H4 (cell line): ENCODE measurements at places on chromosomes 2 and 18.

GRCh38 chr18:49862656-49863385 is 49.5 kb upstream of the ACAA2 start:
- no peak for DNase-seq

GRCh38 chr2:144421606-144422510 is 98.1 kb downstream of the ZEB2 start:
- no peak for DNase-seq

GRCh38 chr2:23002234-23002633 is 382.7 kb upstream of the KLHL29 start:
- DNase-seq: no peak

DNA sequence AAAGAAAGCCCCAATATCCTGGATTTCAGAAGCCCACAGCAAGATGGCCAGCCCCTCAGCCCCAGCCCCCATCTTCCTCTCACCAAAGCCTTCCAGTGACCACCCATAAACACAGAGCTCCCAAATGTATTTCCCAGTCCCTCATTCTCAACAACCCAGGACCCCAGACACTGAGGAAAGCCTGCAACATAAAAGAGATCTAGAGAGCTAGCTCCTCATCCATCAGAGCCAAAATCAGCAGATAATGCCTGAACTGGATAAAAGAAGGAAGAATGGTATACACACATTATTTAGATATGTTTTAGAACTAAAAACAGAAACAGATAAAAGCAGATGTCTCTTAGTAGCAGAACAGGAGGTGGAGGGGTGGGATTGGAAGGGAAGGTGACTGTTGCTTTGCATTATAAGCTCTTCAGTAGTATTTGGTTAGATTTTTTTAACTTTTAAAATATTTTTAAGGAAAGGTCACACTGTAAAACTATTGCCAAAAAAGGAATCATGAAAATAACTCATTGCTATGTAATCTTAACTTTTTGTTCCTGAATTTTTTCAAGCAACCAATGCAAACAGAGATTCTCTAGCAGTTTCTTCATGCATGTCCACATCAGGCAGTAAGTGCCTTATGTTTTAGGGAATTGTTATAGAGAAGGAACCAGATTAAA is 144.2 kb upstream of the PKDCC start:
- DNase-seq: no peak

GRCh38 chr2:26723991-26724750 is 31.6 kb downstream of the KCNK3 start:
- peak; percentile 73 for DNase-seq

DNA sequence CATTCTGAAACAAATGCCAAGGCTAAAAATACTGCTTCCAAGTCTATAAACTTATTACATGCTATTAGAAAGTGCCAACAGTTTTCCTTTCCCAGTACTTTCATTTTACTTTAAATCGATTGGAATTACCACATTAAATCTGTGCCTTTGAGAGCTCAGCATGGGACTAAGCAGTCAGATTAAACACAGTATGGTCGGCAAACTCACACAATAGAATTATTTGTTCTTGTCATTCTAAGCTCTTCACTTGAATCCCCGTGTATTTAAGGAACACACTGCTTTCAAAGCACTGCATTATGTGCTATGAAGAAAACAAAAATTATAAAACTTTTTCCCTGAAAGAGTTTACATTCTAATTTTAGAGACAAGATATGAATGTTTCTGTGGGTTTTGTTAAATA is 444.4 kb upstream of the SLC39A10 start:
- no peak for DNase-seq

DNA sequence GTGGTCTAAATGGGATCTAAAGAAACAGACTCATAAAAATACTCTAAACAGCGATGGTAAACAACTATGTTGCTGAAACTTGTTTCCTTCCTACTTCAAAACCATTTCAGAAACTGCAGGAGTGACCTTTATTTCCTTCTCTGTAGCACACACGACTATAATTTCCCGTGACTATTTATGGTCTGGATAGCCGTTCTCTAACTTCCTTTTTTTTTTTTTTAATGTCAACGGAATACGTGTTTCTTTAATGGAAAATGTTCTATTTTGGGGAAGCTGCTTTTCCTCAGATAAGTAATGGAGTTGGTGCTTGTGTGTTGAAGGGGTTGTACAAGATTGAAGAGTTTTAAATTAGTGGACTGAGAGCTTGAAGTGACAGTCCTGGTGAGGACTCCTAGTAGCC is 224.1 kb downstream of the PHLPP1 start:
- no peak for DNase-seq

DNA sequence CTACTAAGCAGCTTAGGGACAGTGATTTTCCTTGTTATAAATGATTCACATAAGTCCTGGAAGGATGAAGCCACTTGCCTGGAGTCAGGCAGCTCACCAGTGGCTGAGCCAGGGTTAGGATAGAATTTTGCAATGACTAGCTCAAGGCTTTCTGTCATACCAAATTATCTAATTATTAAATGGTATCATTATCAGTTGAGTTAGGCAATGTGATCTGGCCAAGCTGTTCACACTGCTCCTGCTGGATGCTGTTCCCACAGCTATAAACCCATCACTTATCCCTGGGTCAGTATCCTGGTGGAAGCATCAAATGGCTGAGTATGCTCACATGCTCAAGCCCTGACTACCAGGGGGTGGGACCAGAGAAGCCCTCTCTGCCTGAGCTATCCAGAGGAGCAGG is 235.2 kb downstream of the MTX2 start:
- DNase-seq: no peak

- DNase-seq: no peak
Measured at GRCh38 chr2:57209799-57210198, 836.8 kb upstream of the VRK2 start.

DNA sequence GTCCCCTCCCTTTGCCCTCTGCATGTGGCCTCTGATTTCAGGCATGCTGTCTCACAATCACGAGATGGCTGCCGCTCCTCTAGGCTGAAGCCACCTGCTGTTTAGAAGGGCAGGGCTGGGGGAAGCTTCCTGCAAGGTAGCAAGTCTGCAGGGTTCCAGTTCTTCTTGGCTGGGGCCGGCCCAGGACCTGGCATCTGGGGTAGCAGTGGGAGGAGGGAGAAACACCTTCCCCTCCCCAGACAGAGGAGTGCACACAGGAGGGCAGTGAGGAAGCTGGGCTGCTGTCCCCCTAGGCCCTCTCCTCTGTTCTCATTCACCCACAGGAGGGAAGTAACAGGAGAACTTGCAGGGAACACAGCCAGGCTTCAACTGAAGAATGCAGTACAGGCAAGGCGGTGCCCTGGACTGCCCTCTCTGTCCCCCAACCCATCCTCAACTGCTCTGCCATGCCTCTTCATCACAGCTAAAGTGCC is 345.9 kb upstream of the HS6ST1 start:
- no peak for DNase-seq

DNA sequence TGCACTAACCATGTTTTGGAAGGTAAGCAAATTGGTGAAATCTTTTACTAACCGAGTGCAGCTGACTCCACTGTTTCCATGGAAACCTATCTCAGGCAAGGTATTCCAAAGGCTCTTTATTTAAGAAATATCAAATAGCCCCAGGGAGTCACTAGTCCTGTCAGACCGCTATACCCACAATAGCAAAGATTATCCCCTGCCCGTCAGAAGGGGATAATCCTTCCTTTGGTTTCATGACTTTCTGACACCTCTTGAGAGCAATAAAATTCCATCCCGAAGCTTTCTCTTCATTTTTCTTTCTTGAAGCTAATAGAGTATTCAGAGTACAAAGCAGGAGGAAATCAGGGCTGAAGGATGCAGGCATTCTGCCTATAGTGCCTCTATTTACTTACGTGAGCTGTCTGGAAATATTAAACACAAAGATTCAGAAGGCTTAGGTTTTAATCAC is 34.7 kb upstream of the MAP2 start:
- DNase-seq: no peak

DNA sequence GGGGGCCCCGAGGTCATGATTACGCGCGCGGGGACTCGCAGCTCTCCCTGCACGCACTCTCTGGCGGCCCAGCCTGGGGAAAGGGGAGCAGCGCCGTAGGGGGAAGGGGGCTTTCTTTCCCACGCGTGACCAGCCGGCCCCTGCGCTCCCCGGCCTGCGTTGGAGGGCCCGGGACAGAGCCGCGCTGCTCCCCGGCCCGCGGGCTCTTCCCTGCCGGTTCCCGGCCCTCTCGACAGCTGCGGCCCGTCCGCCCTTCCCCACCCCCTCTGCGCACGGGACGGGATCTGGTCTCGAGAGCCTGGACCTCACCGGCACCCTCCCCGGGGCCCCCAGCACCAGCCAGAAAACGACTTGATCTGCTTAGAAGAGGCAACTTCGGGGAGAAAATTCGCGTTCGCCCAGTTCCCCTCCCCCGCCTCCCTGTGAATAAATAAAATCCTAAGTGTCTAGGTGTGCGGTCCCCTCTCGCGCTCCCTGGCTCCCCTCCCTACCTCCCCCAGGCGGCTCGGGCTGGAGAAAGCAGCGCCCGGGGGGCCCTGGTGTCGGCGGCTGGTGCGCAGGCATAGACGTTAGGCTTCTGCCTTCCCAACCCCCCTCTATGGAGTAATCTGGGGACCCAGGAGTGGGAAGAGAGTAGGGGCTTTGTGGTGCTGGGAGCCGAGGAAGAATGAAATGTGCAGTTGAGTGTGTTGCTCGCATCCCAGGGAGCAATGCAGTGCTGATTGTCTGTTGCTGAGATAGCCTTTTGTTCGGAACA is 803 bp upstream of the FIGN start:
- DNase-seq: peak; percentile 34

GRCh38 chr2:142997231-142997630 is 119.8 kb downstream of the KYNU start:
- no peak for DNase-seq

- DNase-seq: no peak
Measured at GRCh38 chr18:51059969-51060368, 30.0 kb downstream of the SMAD4 start.

DNA sequence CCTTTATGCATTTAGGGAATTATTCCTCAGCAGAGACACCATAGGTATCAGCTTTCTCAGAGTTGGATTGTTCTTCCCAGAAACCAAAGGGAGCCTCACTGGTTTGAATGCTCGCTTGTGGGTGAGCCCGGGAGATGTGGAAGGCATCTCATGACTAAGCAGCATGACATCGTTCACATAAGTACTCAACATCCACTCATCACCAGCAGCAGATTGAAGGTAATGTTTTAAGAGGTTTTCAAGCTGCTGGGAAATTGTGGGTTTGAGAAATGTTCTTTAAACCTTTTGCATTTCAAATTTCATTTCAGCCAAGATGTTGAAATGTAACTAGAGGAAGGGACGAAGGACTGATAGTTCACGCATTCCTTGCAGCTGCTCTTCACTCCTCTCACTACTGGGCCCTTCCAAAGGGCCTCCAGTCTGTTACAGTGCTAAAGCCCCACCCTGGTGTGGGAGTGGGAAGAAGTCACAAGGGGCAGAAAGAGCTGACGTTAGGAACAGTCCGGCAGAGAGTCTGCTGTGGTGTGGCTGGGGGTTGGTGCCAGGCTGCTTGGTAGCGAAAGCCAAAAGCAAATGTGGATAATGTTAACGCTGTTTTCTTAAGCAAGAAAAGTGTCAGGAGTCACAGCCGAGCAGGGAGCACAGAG is 324.5 kb upstream of the EPHA4 start:
- no peak for DNase-seq

DNA sequence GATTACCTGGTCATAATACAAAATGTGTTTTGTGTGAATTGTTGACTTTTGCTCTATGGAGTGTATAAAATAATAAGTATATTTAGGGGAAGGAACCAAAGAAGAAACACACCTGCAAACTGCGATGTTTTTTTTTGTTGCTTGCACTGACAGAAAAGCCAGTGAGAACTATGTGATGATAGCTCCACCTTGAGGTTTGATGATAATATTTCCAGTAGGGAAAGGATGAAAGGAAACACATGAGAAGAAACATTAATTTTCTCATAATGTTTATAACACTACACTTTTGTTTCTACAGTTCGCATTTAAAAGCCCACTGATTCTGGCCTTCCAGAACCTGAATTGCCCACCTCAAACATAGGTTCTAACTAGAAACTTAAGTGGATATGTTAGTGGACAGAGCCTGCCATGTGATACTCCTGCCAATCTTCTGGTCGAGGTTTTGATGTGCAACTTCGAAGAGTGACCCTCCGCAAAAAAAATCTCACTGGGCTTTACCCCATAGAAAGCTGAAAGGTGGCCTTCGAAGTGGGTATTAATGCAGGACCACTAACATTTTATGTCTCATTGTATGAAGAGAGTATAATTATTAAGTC is 476.4 kb upstream of the SPHKAP start:
- DNase-seq: peak; percentile 44

DNA sequence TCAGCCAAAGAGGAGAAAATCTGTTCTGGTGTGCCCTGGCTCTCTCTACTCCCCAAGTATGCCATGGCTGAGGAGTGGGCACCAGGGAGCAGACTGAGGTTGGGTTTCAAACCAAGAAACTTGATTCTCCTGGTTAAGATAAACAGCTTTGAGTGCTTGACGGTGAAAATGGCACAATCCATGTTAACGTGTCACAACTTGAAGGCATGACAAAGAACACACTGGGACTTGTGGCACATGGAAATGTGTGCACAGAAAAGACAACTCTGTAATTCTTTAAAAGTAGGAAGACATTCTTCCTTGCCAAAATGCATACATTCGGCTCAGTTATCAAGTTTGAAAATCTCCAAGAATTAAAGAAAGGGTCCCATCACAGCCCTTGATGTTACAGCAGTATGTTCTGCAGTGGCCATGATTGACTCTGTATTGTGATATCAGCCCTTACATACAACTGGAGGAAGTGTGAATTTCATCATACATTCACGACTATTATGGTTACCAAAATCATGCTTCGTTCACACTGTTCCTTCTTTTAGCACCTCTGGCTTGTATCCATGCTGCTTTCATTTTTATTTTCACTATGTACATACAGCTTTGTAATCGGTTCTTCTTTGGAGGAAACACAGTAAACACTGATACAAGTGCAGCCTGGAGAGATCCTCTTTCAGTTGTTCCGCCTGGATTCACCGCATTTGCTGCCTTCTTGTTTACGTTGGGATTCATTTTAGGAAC is 15.6 kb upstream of the ACTG2 start:
- no peak for DNase-seq

DNA sequence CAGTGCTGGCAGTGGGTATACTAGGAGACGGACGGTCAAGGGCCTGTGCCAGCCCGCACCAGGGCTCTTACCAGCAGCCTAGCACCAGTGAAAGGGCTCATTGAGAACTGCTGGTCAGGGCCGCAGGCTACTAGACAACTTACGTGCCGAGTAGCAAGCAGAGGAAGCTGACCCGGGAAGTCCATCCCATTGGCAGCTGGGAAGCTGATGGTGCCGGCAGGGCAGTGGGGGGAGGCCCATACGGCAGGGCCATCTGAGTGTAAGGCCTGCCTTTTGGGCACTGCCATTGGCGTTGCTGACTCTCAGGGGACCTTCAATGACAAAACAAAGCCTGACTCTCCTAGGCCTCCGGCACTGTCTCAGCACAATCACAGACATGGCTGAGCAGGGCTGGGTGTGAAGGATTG is 20.6 kb downstream of the EFR3B start:
- no peak for DNase-seq

GRCh38 chr2:232416521-232417470 is 10.2 kb downstream of the ALPG start:
- no peak for DNase-seq

- no peak for DNase-seq
Measured at GRCh38 chr2:15619076-15619475, 27.4 kb downstream of the DDX1 start.
